ENCODE measurements at places on chromosomes 3 and 15.

DNA sequence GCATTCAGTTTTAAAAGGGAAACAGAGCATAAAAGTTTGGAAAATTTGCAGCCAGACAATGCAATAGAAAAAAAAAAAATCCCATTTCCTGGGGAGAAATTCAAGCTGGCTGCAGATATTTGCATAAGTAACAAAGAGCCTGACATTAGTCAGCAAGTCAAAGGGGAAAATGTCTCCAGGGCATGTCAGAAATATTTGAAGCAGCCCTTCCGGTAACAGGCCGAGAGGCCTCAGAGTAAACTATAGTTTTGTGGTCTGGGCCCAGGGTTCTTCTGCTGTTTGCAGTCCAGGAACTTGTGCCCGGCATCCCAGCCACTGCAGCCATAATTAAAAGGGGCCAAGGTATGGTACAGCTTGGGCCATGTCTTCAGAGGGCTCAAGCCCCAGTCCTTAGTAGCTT lies 411.6 kb upstream of the BCHE start:
- no peak for DNase-seq

DNA sequence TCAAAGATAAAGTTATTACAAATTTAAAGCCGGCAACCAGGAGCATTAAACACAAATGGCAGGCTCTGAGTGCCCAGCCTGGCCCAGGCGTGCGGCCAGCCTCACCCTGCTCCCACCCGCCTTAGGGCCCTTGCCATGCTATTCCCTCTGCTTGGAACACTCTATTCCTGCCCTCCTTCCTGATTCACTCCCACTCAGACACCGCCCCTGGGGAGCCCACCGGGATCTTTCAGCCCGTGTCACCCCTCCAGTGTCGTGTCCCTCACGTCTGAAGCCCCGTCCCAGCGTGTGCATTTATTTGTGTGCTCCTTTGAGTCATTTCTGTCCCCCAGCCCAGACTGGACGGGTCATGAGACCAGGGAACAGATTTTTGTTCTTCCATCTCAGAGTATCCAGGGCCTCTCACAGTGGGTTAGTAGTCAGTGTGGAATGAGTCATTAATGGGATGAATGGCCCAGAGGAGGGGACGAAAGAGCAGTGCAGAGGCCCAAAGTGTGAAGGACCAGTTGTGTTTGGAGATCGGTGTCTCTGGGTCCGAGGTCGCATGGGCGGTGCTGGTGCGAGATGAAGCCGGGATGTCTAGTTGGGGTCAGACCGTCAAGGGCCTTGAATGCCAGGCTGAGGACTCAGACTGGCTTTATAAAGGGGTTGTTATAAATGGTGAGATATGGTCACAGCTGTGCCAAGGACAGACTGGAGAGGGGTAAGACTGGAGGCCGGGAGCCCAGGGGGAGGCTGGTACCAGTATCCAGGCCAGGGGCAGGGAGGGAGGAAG lies 58.9 kb upstream of the SLC6A6 start:
- DNase-seq = no peak

DNA sequence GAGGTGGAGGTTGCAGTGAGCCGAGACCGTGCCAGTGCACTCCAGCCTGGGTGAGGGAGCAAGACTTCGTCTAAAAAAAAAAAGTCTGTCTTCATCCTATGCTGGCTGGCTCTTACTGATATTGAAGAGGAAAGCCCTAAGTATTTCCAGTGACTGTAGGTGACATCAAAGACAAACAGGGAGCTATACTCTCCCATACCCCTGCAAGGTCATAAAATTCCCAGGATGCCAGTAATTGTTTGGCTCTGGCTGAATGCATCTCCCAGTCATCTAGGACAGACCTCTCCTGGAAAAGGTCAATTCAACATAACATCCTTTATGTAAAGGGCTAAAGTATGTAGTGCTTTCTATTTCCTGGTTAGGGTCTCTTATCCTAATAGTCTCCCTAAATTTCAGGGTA lies 8.0 kb downstream of the ZBBX start:
- DNase-seq = no peak

GRCh38 chr3:188491276-188491687 lies 337.3 kb downstream of the LPP start:
- DNase-seq = no peak

GRCh38 chr3:52794612-52795099 lies at the start of gene ITIH3:
TSS of gene ITIH3 (plus strand) at chr3:52794796. CDS start at chr3:52794804, 8 bp downstream.
- DNase-seq = no peak

GRCh38 chr15:58401276-58401675 lies 30.5 kb upstream of the LIPC start:
- DNase-seq = peak; percentile 99

DNA sequence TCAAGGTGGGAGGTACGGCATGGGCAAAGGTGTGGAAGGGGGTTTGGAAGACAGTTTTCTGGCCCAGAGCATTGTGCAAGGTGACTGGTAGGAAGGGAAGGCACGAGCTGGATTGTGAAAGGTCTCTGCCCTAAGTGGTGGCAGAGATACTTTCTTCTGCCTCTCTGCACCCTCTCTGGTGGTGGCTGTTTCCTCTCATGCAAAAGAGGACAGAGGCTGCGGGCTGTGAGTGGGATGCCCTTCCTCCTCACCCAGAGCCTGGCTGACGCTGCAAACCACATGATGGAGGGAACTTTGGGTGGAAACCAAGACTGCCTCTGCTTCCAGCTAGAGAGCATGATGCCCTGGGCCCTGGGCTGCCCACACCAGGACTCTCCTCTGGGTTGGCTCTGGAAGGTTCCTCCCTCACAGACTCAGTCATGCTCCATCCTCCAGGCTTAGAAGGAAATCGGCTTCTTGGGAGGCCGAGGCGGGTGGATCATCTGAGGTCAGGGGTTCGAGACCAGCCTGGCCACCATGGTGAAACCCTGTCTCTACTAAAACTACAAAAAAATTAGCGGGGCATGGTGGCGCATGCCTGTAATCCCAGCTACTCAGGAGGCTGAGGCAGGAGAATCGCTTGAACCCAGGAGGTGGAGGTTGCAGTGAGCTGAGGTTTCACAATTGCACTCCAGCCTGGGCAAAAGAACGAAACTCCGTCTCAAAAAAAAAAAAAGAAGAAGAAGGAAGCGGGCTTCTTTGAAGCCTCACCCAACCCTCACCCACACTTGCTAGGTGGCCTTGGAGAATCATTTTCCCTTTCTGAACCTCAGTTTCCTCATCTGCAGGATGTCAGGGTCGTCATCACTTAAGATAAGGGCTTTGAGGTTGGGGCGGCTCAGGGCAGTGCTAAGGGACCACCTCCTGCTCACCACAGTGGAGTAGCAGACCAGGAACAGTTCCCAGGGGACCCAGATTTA lies 8.3 kb downstream of the PSTPIP1 start:
- no peak for DNase-seq

GRCh38 chr3:25515171-25515570 lies 87.1 kb downstream of the RARB start:
- no peak for DNase-seq

GRCh38 chr15:82870727-82871320 lies 61.4 kb downstream of the WHAMM start:
- DNase-seq = no peak

DNA sequence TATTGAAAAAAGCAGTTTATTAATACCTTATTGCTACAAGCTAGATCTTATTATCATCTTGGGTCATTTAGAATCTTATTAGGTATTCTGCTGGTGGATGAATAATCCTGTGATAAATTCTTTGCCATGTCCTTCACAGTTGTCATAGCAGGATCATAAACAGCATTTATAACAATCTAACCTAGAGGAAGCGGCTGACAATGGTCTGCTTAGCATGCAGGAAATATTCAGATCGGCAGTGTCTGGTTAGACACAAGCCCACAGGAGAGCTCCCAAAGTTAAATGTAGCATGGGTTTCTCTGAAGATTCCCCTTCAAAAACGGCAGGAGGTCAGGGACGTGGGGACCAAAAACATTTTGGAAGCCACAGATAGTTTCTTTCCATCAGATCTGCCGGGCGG lies 179.3 kb downstream of the FOXB1 start:
- no peak for DNase-seq

DNA sequence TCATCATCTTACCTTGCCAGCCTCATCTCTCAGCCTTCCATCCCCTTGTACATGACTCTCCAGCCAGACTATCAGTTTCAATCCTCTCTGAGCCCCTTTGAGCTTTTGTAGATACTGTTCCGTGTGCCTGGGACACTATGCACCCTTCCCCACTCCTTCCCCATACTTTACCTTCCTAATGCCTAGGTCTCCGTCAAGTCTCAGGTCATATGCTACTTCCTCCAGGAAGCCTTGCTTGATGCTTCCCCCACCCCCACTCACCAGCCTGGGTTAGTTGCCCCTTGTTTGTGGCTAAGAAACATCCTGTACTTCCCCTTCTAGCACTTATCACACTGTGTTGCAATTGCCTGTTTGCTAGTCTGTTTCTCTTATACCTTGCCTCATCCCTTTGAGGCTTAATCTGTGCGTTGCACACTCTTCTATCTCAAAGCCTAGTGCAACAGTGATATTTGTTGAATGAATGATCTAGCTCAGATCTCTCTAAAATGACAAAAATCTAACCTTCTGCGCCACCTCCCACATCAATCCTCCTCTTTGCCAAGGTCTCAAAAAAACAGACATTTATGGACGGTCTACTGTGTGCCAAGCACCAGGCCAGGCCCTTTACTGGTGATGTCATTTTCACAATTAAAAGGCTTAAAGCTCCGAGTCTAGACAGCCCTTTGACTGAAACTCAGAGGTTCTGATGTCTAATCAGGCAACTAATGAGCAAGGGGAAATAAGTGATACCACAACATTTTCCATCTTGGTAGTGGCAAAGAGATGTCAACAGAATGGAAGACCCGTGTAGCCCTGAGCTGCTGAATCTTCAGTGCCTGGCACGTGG lies 6.5 kb upstream of the USP3 start:
- no peak for DNase-seq

- no peak for DNase-seq
Measured at GRCh38 chr3:128464702-128465101, 2.0 kb downstream of the DNAJB8 start.

DNA sequence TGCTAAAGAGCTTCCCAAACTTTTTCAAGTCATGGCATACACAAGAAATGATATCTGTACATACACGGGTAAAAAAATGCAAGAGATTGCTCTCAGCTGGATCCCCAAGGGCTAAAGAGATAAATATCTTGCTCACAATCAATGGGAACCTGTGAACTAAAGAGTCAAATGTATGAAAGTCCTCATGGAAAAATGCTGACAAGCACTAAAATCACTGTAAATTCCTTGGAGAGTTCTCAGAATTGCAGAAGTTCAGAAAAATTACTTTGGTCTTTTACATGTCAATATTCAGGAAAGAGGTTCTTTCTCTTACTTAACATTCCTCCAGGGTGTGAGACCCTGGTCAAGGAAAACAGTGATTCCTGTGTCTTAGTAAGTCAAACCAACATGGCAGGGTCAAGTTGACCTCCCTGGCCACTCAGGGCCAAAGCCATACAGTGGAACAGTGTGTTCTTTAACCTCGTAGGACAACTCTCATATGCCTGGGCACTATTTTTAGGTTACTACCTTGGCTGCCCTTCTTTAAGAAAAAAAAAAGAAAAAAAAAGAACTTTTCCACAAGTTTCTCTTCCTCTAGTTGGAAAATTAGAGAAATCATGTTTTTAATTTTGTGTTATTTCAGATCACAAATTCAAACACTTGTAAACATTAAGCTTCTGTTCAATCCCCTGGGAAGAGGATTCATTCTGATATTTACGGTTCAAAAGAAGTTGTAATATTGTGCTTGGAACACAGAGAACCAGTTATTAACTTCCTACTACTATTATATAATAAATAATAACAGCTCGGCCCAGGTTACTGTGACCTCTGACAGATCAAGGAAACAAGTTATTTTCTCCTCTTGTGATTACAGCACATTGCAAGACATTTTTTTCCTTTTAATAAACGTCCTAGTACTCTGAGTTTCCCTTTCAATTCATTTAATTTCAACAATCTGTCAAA lies 12.5 kb downstream of the SSR3 start:
- DNase-seq = no peak

DNA sequence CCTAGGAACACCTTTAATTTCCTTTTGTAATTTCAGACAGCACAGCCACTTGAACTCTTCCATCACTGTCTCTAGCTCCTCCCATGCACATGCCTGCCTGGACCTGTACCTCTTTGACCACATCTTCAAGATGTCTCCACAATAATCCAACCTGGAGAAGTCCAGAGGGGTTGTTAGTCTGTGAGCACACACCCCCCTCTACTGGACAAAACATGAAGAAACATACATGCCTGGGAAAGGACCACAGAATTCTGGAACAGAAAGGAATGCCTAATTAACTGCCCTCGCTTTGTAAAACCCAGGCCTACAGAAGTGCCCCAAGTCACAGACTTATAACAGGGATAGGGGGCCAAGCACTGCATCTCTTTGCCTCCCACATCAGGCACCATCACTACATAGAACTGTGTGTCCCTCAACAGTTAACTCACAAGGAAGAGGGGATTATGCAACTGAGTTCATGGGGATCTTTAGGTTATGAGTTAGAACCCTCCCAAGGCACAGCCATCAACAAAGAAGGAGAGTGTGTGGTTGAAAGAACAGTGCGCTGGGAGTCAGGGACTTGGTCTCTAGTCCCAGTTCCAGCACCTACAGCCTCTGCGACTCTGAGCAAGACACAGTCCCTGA lies 61.7 kb downstream of the FMN1 start:
- DNase-seq = peak; percentile 55

DNA sequence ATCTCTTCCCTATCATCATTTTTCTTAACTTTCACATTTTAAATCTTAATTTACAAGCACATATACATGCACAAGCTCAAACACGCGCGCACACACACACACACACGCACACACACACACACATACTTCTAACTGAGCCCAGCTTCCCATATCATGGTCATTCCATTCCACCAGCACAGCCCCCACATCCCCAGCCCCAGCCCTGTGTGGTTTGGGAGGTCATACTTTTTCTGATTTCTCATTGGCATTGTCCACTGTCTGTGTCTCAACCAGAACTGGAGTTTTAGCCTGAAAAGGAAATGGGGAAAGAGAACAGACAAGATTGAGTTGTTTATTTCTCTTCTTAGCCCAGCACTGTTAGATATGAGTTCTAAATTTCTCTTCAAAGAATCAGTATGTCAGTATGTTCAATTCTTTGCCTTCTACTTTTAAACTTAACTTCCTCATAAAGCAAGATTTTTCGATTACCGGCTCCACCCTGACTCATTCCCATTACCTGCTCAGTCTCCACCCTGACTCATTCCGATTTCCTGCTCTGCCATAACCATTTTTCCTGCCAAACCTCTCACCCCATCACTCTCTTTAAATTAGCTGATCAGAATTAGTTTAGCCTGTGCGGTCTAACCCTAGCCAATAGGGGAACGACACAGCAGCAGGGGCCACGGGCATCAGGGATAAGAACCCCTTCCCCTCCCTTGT lies 6.4 kb downstream of the IQCF1 start:
- no peak for DNase-seq

Data from NCI-H524 (cell line).